ENCODE measurements at places on chromosomes 12 and 14.

DNA sequence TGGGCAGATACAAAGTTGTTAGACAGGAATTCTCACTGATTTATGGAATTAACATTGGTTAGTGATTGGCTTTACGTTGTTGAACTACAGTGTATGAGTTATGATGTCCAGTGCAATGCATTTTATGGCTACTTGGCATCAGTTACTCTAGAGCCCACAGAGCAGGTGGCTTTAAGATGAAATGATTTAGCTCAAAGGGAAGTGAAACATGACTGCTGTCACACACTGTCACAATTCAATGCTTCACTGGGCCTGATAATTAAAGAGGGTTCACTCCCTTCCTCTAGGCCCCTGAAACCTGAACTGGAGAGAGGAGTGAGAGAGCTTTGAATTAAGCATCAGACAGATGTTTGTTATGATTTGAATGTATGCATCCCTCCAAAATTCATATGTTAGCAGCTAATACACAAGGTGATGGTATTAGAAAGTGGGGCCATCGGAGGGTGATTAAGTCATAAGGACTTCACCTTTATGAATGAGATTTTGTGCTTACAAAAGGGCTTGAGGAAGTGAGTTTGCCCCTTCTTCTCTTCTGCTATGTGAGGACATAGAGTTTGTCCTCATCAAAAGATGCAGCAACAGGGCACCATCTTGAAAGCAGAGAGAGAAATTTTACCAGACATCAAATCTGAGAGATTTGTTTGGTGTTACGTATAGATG, 175.8 kb upstream of the GRIN2B start:
- DNase-seq, result no peak

DNA sequence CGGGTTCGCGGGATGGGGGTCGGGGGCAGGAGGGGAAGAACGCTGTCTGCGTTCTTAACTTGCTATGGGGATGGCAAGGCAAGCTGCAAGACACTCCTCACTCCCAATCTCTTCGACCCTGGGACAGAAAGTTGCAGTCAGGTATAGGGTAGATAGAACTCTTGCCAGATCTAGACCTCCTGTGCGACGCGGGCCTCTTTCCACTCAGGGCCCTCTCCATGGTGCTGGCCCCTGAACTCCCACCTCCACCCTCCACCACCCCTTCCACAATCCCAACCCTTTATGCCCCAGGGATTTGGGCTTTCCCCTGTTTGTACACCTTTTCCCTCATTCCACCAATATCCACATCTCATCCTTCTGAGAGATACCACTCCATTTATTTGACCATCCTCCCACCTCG, 812 bp downstream of the NABP2 start:
- DNase-seq, result no peak

GRCh38 chr14:85010186-85010585, 519.8 kb upstream of the FLRT2 start:
- no peak for DNase-seq

DNA sequence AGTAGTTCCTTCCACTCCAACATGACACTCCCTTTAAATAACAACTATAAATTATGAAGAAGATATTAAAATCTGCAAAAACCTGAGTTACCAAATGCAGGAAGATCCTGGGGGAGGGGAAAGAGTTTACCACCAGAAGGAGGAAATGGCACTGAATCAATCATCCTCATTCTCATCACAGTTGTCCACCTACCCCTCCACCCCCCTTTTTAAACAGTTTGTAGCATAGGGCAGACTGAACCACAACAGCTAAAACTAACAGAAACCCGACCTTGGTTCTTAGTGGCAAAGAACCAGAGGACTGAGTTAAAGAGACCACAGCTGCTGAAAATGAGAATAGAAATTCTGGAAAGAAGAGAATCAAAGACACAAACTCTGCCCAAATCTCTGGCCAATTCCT, 189.5 kb downstream of the MED13L start:
- DNase-seq, result no peak

- no peak for DNase-seq
Measured at GRCh38 chr12:112848338-112848715, 56.8 kb downstream of the RPH3A start.

- DNase-seq, result no peak
Measured at GRCh38 chr14:96261772-96262655, 6.0 kb downstream of the BDKRB1 start.
